Renal pelvis (tissue), 12 donors: ENCODE measurements at places on chromosomes 16 and 17.

- DNase-seq, result no peak
Observed at GRCh38 chr16:56336071-56336688, 89.2 kb downstream of the AMFR start.

DNA sequence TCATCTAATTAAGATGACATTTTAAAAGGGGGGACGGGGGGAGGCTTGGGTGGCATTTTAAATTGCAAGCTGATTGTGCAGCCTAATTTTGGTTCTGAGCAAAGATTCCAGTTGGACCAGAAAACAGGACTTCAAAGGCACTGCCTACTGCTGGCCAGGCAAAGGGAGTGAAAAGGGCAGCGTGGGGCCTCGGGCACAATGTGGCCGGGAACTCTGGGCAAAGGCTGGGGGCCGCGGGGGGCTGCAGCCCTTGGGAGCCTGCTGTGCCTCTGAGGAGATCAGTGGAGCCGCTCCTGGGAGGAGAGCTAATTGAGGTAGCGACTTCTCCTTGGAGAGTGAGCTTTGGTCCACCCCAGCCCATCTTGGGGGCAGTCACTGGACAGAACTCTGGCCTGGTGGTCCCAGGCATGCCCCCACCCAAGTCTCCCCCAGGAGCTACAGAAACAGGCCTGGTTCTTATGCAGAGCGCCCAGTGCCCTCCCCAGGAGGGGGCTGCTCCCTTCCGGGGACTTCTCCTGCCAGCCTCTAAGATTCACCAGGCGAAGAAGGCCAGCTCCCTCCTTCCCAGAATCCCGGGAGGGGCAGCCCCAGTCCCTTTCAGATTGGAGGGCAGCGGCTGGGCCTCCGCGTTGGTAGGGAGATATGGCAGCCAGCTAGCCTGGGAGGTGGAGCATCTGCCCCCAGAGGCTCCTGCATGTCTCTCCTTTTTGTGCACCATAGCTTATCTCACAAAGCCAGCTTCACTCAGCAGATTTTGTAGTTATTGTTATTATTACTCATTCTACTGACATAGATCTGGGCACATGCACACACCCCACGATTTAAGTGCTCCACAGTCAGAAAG lies 115.6 kb downstream of the GNAO1 start:
- no peak for DNase-seq

DNA sequence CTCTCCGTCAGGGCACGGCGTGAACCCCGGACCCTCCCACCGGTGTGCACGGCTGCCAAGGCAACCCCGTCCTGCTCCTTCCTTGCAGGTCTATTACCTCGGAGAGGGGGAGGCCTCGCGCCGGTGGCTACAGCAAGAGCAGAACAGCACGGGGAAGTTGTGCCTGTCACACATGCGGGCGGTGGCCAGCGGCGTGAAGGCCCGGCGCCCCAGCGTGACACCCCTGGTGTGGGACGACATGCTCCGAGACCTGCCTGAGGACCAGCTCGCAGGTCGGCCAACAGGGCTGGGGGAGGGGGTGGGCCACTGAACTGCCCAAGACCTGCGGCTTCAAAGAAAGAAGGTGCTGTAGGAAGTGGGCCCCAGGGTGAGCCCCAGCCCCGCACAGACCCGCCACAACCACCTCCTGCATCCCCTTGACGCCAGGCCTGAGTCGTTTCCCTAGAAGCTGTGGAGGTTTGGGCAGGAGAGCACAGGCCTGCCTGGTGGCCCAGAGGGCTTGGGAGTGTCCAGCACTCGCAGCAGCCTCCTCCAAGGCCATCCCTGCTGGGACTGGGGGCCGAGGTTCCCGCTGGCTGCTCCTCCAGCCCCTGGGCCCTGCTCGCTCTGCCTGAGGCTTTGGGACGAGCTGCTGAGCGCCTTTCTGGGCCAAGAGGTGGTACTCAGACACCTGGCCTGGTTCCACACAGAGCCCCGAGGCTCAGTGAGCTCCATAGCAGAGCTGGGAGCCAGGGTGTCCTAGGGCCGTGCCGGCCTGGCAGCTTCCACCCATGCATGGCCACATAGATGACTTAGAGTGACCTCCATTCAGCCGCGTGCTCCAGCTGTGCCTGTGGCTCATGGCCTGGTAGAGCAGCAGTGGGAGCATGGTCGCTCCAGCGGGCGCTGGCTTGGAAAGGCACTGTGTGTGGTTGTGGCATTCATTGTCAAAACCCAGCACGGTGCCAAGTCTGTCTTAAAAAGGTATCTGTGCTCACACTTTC lies 14.7 kb downstream of the CYBC1 start:
- no peak for DNase-seq

DNA sequence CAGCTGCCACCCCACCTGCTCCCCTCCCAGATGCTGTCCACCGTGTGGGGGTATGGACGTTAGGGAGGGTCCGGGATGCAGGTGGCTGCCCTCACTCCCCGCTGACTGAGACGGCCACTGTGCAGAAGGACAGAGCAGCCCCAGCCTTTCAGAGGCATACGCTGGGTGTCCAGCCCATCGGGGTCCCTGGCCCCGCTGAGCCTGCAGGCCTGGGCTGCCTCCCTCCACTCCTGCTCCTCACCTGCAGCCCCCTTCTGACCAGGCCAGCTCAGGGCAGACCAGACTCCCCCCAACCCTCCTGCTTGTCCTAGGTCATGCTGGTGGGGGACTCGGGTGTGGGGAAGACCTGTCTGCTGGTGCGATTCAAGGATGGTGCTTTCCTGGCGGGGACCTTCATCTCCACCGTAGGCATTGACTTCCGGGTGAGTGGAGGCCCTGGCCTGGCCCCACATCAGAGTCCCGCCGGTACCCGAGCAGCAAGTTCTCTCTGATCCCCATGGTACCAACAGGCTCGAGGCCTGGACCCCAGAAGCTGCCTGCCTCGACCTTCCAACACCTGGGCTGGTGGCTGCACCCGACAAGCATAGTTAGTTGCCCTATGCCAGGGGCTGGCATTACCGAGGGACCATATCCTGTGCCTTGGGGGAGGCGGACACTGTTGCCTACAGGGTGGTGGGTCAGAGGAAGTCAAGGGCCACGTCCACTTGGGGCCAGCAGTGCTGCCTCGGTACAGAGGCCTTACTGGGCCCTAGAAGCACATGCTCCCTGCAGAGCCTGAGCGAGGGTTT lies 1.4 kb downstream of the RAB26 start:
- no peak for DNase-seq

- DNase-seq, result no peak
Observed at GRCh38 chr16:4376893-4377572, 5.4 kb downstream of the VASN start.

GRCh38 chr16:85174871-85175723 lies 62.8 kb upstream of the CIBAR2 start:
- no peak for DNase-seq

DNA sequence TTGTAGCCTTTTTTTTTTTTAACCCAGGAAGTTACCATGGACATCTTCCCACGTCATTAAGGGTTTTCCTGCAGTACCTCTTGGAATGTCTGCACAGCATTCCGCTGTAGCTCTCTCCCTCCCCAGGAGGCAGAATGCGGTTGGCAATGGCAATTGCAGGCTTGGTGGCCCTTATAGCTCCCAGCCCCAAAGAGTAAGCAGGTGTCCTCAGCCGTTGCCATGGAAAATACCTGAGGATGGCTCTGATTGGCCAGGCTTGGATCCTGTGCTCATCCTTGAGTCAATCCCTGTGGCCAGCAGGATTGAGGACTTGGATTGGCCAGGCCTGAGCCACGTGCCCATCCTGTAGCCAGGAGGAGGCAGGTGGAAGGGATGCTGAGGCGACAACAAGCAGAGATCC lies 15.5 kb upstream of the TIMP2 start:
- DNase-seq, result no peak

GRCh38 chr17:55093353-55093752 lies 124.8 kb downstream of the STXBP4 start:
- DNase-seq, result no peak

DNA sequence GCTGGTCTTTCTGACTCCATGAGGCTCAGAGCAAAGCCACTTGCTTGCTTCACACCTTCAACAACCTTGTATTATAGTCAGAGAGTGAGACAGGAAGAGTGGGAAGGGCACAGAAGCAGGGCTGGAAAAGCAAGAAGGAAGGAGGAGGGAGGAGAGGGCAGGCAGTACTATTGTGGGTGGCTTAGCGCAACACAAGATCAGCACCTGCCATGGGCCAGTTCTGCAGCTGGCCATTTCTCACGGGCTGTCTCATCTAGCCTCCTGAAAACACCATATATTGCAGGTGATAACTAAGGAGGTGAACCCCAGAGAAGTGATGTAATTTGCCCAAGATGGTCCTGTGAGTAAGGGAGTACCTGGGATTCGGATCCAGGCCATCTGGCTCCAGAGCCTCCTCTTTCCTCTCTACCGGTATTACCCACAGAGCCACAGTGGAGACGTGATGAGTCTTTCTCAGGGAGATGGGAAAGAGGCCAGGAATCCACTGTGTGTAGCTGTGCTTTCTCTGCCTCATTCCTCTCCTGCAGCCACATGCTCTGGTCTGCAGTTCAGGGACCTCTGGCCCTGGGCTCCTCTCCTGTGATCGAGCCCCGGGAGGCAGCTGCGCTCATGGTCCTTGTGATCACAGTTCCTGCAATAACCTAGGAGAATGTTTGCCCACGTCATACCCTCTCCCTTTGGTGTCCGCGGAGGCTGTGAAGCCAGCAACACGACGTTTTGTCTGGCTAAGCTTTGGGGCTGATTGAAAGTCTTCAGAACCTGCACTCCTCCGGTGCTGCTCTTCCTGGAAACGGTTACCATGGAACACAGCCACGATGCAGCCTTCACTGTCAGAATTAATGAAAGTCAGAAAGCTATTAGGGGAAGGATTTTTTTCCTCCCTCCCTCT lies 178.1 kb upstream of the CCL2 start:
- no peak for DNase-seq

DNA sequence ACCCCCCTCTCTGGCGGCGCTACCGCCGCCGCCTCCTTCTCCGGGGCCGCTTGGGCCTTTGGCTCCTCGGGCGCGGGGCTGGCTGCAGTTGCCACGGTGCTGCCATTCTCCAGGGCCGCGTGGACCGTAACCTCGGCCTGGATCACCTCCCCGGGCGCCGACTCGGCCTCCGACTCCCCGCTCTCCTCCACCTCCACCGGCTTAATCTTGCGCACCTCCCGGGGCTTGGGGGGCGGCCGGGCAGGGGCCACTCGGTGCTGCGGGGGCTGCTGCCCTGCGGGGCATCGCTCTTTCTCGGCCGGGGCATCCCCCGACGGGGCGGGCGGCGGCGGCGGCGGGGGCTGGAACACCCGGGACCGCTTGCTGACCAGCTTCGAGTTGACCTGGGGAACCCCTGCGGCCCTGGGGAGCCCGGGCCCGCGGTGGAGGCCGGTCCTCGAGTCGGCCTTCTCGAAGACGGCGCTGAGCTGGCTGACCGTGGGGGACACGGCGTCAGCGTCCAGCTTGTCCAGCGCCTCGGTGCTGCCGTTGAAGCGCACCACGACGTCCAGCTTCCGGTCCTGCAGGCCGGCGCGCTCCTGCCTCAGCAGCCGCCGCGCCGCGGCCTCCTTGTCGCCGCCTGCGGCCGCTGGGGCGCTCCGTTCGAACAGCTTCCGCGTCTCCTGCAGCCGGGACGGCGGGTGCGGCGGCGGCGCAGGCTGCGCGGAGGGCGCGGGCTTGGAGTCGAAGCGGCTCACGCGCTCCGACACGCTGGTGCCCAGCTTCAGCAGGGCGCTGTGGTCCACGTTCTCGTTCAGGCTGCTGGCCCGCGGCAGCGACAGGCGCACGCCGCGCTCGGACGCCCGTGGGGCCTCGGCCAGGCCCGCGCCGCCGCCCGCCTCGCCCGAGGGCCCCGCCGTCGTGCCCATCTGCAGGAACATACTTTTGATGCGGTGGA lies 792 bp downstream of the PPP1R9B start:
- no peak for DNase-seq

- DNase-seq, result no peak
Observed at GRCh38 chr17:2901582-2901981, 105.3 kb downstream of the RAP1GAP2 start.

- DNase-seq, result no peak
Observed at GRCh38 chr17:67868176-67868575, 42.9 kb downstream of the BPTF start.

DNA sequence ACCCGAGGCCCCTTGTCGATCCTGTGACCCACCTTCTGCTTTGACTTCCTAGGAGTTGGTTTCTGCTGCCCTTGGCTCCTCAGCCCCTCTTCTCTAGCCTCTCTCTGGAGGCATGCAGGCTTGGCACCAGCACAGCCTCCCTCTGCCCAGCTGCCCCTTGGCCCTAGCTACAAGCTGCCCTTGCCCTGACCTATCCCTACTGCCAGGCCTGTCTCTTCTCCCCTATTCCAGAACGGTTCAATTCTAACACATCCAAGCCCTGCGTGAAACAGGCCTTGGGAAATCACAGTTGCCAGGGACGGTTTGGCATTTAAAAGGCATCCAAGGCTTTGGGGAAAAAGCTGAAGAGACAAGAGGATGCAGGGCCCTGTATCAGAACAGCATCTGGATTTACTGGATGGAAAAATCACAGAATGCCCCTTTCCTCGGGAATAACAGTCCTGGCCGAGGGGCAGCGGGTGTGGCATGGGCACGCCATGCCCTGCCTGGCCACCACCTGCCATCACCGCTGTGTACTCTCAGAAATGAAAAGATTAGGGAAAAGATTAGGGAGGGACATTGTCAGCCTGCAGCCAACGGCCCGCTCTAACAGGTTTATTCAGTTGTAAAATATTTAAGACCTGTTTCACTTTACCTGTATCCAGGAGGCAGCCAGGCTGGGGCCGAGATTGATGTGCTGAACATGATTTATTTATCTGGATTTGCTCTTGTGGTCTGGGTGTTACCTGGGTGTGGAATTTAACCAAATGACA lies 15.8 kb downstream of the RAI1 start:
- no peak for DNase-seq

- no peak for DNase-seq
Observed at GRCh38 chr17:10748531-10749181, 18.8 kb upstream of the TMEM220 start.

- DNase-seq, result no peak
Observed at GRCh38 chr17:79793924-79794304, 3.0 kb downstream of the CBX8 start.

GRCh38 chr16:85086347-85087291 lies 25.7 kb downstream of the CIBAR2 start:
- peak; percentile 81 for DNase-seq

DNA sequence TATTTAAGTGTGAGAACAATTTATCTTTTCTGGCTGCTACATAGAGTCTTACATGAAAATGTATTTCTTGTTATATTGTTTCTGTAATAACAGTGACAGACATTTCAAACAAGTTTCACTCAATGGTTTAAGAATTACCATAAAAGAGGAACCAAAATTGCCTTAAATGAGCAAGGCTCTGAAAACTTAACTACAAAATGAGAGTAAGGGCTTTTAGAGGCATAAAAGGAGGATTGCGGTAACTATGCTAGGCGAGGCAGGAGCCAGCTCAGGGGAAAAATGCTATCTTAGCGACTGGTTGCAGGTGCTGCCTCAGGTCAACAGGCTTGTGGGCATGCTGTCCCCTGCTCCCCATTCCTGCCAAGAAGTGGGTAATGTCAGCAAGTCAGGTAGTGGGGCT lies 81.7 kb upstream of the MSI2 start:
- no peak for DNase-seq
